ENCODE measurements at places on chromosomes 1 and 21.

DNA sequence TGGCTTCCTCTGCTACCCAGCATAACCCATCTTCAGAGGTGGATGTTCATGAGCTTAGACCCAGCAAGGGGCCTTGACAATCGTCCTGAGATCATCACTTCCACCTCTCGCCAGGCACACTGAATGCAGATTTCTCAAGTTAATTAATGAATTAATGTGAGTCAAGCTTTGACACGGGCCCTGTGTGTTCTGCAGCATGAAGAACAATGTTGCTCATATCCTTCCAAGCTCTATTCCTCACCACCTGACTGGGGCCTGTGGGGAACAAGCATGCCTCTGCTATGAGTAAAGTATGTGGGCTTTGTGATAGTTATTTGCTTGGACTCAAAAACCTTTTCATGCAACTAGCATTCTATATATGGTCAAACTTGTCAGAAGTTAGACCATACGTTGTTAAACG lies 122.0 kb downstream of the SEC16B start:
- peak; percentile 20 for DNase-seq

- no peak for DNase-seq
Measured at GRCh38 chr1:214898161-214898560, 184.4 kb upstream of the KCNK2 start.

- DNase-seq, result no peak
Measured at GRCh38 chr1:88609051-88609450, 75.0 kb upstream of the PKN2 start.

DNA sequence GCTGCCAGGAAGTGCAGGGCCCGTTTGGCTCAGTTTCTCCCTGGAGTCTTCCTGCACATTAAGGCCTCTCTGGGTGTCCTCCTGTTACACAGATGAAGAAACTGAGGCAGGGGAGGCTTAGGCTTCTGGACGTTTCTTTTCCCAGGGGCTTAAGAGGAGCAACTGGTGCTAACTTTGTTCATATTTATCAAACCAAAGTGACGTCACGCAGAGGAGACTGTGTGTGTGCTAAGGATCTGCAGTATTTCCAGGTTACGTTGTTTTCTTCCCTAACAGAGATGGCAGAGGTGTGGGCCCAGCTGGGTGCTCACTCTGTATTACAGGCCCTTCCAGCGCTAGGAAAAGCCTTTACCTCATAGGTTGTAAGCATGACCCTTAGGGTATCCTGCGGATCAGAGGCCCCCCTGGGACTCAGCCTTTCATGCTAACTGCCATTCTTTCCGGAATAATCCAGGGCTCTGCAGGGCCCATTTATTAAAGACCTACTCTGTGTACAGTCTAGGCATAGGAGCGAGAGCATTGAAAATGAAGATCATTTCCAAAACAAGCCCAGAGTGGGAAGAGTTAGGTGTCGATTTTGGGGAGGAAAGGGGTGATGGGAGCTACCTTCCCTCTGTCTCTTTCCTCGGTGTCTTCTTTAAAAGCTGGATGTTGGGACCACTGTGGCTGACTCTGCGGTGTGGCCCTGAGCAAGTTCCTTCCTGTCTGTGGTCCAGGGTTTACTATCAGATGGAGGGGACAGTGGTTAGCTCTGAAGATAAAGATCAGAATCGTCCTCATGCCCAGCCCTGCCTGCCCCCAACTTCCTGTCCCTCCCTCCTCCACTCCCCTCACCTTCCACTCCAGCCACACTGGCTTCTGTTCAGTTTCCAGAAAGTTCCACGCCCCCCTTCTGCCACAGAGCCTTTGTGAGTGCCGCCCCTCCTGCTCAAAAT lies 4.6 kb downstream of the AGTRAP start:
- DNase-seq, result no peak

DNA sequence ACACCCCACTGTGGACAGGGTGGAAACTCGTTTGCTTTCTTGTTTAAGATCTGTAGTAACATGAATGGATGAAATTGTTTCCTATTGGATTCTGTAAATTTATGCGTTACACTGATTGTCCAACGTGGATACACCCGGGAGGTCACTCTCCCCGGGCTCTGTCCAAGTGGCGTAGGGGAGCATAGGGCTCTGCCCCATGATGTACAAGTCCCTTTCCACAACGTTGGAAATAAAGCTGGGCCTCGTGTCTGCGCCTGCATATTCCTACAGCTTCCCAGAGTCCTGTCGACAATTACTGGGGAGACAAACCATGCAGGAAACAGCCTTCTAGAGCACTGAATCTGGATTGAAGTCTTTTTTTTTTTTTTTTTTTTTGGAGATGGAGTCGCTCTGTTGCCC lies 1.4 kb downstream of the RCC1 start:
- DNase-seq, result no peak

GRCh38 chr1:17117451-17118265 lies 1.6 kb downstream of the PADI2 start:
- DNase-seq, result no peak

GRCh38 chr1:41482001-41482765 lies 2.3 kb downstream of the EDN2 start:
- no peak for DNase-seq

- DNase-seq, result no peak
Measured at GRCh38 chr1:200041337-200042118, 14.0 kb downstream of the NR5A2 start.

GRCh38 chr1:101241485-101242225 lies 4.8 kb downstream of the S1PR1 start:
- DNase-seq, result no peak
